ENCODE measurements at places on chromosomes 12 and 14.

- no peak for DNase-seq
Observed at GRCh38 chr12:123003257-123003656, 22.8 kb downstream of the ARL6IP4 start.

- no peak for DNase-seq
Observed at GRCh38 chr14:71720978-71721624, 211.1 kb upstream of the RGS6 start.

- no peak for DNase-seq
Observed at GRCh38 chr12:31005944-31006361, 67.7 kb upstream of the DDX11 start.

GRCh38 chr12:17588968-17589367 lies 501.0 kb downstream of the RERGL start:
- DNase-seq = no peak

- no peak for DNase-seq
Observed at GRCh38 chr12:47473091-47473490, 232.7 kb downstream of the RPAP3 start.

DNA sequence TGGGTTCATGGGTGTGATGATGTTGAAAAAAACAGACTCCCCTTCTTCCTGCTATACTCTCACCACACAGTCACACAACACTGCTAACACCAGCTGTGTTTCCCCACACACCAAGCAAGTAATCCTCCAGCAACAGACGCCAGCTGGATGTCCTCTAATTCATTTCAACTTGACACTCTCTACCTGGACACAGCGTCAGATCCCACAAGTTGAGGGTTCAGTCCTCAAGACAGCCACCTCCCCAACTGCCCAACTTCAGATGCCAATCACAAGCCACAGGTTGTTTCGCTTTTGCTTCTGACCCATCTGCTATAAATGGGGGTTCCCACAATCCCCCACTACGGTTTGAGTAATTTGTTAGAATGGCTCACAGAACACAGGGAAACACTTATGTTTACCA lies 49.3 kb downstream of the TMEM30B start:
- DNase-seq = no peak

DNA sequence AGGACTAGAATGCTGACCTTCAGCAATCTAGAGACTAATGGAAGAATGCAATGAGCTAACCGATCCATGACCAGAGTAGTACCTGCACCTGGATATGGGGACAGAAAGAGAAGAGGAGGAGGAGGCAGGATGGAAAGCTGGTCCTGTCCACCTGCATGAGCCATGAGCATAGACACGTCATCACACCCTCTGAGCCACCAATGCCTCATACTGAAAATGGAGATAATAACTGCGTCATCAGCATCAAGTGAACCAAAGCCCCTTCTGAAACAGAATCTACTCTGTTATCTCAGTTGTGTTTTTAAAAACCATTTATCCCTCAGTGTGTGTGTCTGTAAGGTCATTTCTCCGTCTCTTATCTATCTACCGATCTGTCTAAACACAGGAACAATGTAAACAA lies 327.0 kb downstream of the BCL11B start:
- DNase-seq = no peak

DNA sequence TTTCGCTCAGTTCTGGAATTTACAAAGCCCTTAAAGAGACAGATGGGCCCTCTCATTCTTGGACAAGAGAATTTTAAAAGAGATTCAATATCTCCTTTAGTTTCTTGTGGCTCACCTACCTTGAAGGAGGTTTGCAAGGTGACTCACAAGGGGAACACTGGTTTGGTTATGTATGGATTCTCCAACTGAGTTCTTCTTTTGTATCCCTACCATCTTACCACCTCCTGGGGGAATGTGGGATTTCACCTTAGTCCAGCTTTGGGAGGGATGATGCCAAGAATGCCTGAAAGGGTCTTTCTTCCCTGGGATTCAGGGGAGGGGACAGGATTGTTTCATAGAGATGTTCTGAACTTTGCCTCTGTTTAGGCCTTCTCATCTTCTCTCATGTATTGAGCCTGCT lies 3.7 kb downstream of the PPP4R4 start:
- DNase-seq = no peak

DNA sequence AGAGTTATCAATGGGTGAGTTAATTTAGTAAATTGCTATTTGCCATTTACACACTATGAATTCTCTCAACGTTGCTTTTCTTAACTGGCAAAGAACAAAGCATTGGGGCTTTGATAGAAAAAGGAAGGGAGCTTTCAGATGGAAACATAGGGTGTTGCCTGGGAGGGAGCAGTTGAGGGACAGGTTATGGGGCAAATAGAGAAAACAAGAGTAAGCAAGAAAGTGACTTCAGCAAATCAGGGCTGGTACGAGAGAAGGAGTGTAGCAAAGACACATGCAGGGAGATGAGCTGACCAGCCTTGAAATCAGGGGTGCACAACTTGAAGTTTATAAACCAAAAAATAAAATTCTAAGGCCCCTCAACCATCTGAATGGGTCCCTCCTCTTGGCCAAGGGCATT lies 15.7 kb downstream of the ESR2 start:
- DNase-seq = no peak

- no peak for DNase-seq
Observed at GRCh38 chr14:63551332-63551731, 8.2 kb upstream of the PPP2R5E start.

- DNase-seq = no peak
Observed at GRCh38 chr12:49827401-49828099, 663 bp downstream of the NCKAP5L start.

GRCh38 chr12:56725723-56726102 lies 614 bp upstream of the NACA start:
- no peak for DNase-seq

GRCh38 chr12:93279565-93280412 lies 97.9 kb upstream of the NUDT4 start:
- no peak for DNase-seq

DNA sequence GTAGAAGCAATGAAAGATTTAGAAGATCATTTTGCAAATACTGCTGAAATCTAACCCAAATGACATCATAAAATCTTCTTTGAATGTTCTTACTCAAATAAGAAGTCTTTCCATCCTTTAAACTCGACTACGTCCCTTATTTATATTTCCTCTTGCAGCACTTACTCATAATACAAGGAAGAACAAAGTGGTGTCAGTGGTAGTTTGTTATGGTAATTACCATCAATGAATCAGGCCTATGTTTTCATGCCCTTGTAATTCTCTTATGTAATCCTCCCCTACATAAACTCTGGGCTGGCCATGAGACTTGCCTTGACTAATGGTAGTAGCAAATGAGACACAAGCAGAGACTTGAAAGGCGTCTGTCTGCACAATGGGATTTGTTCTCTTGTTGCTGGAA lies 17.0 kb downstream of the EEA1 start:
- no peak for DNase-seq

DNA sequence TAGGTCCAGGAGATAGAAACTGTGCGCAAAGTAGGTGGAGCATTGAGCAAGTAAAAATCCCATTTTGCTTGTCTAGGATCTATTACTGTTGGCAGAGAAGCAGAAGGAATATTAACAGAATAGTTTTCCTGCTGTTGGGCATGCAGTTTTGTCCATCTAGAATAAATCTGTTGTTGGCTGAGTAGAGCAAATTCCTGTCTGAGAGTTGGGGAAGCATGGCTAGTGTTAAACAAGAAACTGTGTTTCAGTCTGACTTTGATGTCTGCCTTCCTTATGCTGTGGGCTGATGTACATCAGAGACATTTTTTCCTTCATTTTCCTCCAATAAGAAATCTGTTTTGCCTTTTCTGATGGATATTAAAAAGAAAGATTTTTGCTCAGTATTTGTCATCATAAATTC lies 98.2 kb downstream of the RAD52 start:
- no peak for DNase-seq

GRCh38 chr14:58298477-58299400 lies at the start of gene ARID4A:
Gene ARID4A, plus strand, starts transcription at chr14:58298555. Its CDS starts 1,300 bp downstream, at chr14:58299855.
- peak; percentile 16 for DNase-seq

GRCh38 chr14:76834241-76834661 lies 8.0 kb downstream of the LRRC74A start:
- DNase-seq = no peak

DNA sequence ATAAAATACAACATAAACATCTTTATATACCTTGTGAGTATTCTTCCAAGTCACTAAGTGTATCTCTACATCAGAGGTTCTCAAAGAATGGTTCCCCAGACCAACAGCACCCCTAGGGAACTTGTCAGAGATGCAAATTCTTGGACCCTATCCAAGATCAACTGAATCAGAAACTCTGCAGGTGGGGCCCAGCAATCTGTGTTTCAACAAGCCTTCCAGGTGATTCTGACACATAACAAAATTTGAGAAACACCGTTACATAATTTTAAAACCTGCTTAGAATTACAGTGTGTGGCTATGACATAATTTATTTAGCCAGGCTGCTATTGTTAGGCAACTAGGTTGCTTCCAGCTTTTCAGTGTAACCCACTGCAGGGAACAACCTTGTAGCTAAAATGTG lies 49.8 kb downstream of the NTN4 start:
- DNase-seq = no peak

GRCh38 chr12:57096748-57097553 lies 8.0 kb downstream of the NAB2 start:
- no peak for DNase-seq

DNA sequence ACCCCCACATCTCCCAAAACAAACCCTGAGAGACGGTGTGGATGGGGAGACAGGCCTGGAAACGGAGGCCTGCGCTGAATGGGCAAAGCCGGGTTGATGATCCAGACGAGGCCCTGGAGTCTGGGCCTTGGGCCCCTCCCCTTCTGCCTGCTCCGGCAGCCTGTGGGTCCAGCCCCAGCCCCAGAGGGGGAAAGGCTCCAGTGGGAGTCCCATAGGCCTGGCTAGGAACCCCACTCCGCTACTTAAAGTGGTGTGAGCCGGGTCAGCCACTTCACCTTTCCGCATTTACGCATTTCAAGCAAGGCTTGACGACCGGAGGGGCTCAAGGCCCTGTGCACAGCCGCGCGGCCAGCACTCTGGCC lies 695 bp upstream of the TNFAIP2 start:
- DNase-seq = no peak

- no peak for DNase-seq
Observed at GRCh38 chr12:31514912-31515311, 76.0 kb downstream of the DENND5B start.

- DNase-seq = no peak
Observed at GRCh38 chr12:13024531-13024916, 19.7 kb upstream of the FAM234B start.

DNA sequence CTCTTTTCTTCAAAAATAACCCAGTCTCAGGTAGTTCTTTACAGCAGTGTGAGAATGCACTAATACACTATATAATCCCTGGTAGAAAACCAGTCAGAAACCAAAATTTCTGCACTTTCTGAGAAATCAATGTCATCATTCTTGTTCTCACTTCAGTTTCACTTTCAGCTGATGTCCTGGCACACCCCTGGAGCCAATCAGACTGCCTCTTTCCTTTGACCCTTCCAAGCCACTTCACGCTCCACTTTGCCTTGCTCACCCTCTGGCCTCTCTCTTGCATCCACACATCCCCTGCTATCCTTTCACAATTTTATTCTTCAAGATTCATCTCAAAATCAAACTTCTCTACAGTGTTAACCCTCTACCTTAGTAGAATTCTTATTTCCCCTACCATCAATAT lies 181.1 kb downstream of the ASCL1 start:
- DNase-seq = no peak

- DNase-seq = no peak
Observed at GRCh38 chr14:49955024-49955423, 62.1 kb downstream of the ARF6 start.

- DNase-seq = no peak
Observed at GRCh38 chr14:52878469-52878868, 72.4 kb downstream of the FERMT2 start.

- DNase-seq = no peak
Observed at GRCh38 chr12:120483621-120484020, 12.3 kb upstream of the DYNLL1 start.

DNA sequence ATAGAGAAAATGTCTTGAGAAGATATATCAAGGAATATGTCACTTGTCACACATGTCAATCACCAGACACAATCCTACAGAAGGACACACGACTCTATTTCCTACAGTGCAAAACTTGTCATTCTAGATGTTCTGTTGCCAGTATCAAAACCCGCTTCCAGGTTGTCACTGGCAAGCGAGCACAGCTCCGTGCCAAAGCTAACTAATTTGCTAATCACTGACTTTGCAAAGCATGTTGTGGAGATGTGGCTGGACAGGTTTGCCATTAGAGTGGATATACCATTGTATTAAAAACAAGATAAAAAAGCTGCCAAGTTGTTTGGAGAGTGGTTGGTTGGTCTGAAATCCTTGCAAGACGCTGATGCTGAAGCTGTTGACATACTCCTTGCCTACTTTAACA lies 7.9 kb upstream of the SGPP1 start:
- no peak for DNase-seq

DNA sequence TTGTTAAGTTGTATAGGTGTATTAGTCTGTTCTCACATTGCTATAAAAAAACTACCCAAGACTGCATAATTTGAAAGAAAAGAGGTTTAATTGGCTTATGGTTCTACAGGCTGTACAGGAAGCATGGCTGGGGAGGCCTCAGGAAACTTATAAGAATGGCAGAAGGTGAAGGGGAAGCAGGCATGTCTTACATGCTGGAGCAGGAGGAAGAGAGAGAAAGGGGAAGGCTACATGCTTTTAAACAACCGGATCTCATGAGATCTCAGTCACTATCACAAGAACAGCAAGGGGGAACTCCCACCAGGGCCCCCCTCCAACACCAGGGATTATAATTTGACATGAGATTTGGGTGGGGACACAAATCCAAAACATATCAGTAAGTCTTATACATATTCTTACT lies 60.5 kb upstream of the OR10AD1 start:
- DNase-seq = no peak
